ENCODE measurements at places on chromosomes 7 and 10. TPM values are rescaled to one million over a fixed set of nuclear protein-coding genes. Genes with fewer than 3 reads are reported as not detected.

The AKR1D1 gene
- not detected for total RNA-seq

The CYTH3 gene
- 19.0 TPM for total RNA-seq

The FRMPD2 gene
- not detected for total RNA-seq

The OR6B1 gene
- not detected for total RNA-seq

The ZNF239 gene
- 2.6 TPM for total RNA-seq

The GIMAP7 gene
- 4.8 TPM for total RNA-seq

The HOXA3 gene
- 11.6 TPM for total RNA-seq

The CPN1 gene
- total RNA-seq: not detected

The ADCY1 gene
- 0.18 TPM for total RNA-seq

The CYP3A4 gene
- total RNA-seq: 3,180 TPM

The STEAP2 gene
- 22.4 TPM for total RNA-seq

The CYP2C9 gene
- 362 TPM for total RNA-seq

The TMEM120A gene
- total RNA-seq: 62.7 TPM

The ATG9B gene
- total RNA-seq: not detected

The ZP3 gene
- total RNA-seq: not detected

The ALOX5 gene
- 27.7 TPM for total RNA-seq

The FOXI2 gene
- total RNA-seq: not detected

The ANLN gene
- total RNA-seq: 13.3 TPM

The TMEM176A gene
- total RNA-seq: 338 TPM

The PRRT4 gene
- total RNA-seq: 0.66 TPM
